Chondrocyte (in vitro differentiated cells): ENCODE measurements at places on chromosomes 4 and X. TPM values are rescaled to one million over a fixed set of nuclear protein-coding genes. Genes with fewer than 3 reads are reported as not detected.

GRCh38 chr4:187128976-187129375 lies 405.3 kb upstream of the FAT1 start:
- DNase-seq, result no peak

DNA sequence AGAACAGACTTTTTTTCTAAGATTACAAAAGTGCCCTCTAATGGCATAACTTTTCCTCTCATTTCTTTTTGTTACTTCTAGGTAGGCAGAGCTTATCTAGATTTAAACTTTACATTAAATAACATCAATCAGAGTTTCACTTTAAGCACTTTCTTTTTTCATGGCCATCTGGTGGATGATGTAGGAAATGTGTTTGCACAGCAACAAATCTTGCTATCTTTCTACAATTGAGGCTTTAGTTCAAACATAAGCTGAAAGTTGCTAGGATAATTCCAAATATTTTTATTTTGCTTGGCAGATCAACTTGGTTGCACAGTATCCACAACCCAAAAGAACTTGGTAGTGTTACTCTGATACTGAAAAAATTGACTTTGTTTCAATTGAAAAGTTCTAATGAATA lies 22.0 kb downstream of the NDNF start:
- no peak for DNase-seq

GRCh38 chr4:7677086-7677485 lies 242.4 kb upstream of the PSAPL1 start:
- peak; percentile 65 for DNase-seq

GRCh38 chr4:22573198-22573597 lies 57.3 kb upstream of the ADGRA3 start:
- no peak for DNase-seq

DNA sequence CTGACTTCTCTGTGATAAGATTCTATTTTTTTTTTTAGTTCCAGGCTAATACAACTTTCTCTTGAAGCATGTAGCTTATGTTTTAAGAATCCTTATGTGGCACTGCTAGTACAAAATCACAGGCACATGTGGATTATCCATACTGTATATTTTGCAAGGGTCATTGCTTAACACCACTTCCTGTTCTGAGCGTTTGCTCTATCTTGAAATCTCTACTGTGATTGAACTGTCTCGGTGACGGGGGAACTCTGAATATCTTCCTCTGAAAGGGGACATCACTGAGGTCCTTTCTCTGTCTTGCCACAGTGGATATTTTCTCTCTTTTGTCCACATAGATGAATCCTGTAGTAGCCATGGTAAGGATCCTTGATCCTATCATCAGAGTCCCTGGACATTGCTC lies 2.1 kb upstream of the WFS1 start:
- DNase-seq, result no peak

DNA sequence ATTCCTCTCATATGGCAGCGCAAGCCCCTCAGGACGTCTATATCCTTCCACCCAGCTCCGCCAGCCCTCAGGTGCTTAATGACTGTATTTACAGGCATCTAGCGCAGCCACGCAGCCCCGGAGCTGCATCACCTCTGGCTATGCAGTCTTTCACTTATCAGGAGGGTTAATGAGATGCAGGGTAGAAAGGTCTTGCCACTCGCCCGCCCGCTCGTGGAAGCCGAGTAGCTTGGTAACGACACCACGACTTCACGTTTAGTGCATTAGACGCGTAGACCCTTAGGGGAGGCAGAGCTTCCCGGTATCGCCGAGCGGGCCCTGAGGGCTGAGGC lies 1.5 kb upstream of the SLC16A2 start:
- no peak for DNase-seq

- no peak for DNase-seq
These were observed 23.9 kb downstream of the CXXC4 start for GRCh38 chr4:104470770-104471169.

GRCh38 chrX:38870361-38870895 lies 69.2 kb downstream of the MID1IP1 start:
- no peak for DNase-seq

- no peak for DNase-seq
These were observed 6.9 kb downstream of the MTMR1 start for GRCh38 chrX:150700107-150700506.

DNA sequence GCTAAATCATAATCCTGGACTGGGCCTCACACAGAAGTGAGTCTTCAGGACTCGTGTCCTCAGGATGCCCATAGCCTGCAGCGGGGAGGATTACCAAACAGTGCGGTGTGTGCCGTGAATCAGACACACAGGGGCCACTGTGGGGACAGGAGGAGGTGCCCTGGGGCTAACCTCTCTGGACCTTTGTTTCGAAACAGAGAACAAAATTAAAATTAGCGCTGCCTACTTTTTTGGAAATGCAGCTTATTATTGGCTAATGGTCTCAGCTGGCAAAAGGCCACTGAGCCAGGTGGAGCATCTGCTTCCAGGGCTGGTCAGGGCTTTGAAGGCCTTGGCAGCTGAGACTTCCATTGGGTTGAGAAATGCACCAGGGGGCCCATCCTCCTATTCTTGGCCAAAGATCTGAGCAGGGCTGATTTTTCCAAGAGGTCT lies 236.2 kb downstream of the EVC2 start:
- no peak for DNase-seq

GRCh38 chr4:142265536-142265935 lies 580.6 kb downstream of the INPP4B start:
- DNase-seq, result no peak

DNA sequence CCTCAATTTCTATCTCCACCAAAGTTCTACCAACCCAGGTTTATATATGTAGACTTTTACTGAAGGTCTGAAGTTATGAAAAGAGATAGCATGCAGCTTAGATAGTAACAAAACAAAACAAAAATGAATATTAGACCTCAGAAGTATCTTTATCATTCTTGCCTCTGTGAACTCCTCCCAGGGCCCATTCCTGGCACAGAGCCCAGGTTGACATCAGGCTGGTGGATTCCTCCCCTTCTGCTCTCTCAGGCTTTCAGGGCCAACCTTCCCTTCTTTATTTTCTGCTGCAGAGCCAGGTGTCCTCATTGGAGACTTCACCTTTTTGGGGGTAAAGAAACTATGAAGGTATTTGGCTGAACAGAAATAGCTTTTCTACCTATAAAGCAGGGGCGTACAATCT lies 112.8 kb upstream of the PITX2 start:
- DNase-seq, result no peak

DNA sequence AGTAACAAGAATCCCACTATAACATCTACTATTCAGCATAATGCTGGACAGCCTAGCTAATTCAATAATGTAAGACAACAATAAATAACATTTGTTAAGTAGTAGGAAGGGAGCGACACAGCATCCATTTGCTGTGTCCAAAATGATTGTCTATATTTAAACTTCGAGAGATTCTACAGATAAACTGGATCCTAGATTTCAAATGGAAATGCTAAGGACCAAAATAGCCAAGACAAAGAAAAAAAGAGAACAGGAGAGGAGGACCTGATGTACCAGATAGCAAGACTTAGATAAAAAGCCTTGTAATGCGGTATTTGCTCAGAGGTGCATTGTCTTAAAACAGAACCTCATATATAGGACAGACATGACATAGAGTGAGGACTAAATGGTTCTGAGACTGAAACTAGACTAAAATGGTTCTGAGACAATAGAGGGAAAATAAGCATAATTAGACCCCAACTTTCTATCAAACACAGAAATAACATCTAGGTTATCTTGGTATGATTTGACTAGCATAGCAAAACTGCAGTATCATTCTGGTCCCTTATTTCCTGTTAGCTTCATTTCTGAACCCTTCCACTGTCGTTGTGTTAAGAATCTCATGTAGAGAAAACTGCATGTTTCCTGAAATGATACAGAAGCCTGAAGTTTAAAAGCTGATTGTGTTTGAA lies 3.8 kb downstream of the HPGDS start:
- no peak for DNase-seq

- no peak for DNase-seq
These were observed 137.5 kb upstream of the ANXA3 start for GRCh38 chr4:78414116-78414515.

DNA sequence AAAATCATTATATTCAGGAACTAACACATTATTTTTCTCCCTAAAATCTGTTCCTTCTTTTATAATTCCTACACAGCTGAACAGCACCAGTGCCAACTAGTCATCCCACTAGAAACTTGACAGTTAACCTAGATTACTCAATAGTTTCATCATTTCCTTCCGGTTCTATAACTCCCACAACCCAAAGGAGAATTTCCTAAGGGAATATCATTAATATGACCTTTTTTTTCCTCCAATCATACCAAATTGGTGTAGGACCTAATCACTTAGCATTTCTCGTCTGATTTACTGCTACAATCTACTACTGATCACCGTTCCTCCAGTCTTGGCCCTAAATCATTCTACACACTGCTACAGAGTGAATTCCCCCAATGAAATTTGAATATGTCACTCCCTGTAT lies 45.9 kb downstream of the WDFY3 start:
- DNase-seq, result no peak

- no peak for DNase-seq
These were observed 16.8 kb upstream of the NAT8L start for GRCh38 chr4:2042204-2042946.

- no peak for DNase-seq
These were observed 294.1 kb downstream of the ARHGAP10 start for GRCh38 chr4:148025981-148026380.

DNA sequence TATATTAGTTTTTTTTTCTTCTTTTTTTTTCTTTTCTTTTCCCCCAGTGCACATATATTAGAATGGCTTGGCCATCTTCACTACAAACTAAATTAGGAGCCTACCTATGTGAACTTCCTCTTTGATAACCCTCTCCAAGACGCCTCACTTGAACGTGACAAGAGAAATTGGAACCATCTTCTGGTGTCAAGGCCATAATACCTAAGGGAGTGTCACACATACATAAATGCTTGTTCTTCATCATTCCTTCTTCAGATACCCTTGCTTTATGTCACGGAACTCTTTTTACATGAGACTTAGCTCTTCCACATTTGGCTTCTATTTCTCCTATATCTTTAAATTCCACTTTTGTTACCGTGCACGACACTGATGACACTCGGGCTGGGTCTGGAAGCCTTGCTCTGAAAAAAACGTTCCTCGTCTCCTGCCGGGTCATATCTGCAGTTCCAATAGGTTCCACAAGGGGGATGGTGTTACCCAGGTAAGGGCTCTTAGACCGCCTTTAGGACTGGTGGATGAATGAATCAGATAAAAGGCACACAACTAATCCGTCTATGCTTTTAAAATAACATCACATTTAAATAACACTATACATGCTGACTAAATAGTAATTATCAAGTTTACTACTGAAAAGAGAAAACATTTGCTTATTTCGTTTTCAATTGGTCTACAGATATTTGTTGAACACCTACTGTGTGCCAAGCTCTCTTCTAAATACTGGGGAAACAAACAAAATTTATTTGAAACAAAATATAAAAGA lies 19.9 kb downstream of the DGAT2L6 start:
- no peak for DNase-seq

- no peak for DNase-seq
These were observed 1118.1 kb upstream of the PABPC4L start for GRCh38 chr4:135319685-135320084.

- peak; percentile 4 for DNase-seq
These were observed 10.4 kb upstream of the PORCN start for GRCh38 chrX:48498374-48498809.

DNA sequence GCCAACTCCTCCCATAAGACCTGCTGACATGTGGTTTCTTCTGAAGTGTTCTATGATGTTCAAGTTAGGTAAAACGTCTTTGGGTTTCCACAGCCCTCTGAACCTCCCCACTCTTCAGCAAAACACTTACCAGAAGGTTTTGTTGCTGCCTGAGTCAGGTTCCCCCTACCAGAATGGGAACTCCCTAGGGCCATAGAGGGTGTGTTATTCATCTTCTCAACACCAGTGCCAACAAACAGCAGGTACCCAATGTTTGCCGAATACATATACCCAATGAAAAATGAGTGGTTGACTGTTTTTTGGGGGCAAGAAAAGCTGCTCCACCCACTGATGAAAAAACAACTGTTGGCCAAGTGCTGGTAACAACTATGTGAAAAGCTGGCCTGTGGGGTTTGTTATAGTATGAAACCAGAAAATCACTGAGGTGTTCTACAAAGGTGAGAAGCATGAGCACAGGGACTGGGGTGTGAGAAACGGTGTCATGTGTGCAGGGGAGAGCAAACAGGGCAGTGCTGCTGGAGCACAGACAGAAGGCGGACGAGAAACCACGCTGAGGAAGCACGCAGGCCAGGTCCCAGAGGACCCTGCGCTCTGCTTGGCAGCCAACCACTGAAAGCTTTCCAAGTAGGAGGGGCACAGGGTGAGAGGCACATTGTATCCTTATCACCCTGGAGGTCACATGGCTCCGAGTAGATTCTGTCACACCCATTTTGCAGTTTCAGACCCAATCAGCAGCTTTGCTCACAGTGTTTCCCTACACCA lies 28.8 kb downstream of the ATP8A1 start:
- DNase-seq, result no peak

DNA sequence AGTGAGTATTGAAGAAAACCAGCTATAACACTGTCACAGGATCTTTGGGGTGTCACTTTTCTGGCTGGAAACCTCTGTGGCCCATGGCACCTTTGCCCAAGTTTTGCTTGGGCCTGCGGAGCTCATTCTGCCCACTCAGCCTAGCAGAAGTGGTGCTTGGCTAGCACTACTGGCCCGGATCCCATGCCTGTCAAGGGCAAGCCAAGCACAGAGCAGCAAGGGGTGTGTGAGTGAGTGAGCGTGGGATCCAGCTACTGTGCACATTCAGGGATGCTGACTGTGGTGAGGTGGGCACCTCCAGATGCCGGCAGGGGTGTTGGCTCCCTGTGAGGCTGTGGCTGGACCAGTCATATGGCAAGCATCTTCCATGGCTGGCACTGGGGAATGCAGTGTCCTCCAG lies 55.4 kb upstream of the RASGEF1B start:
- DNase-seq, result no peak

GRCh38 chr4:113050371-113050755 lies 910 bp downstream of the ANK2 start:
- no peak for DNase-seq

The TLR2 gene
- total RNA-seq, result 1.0 to 1.9 TPM (median 1.7 TPM) in 3 replicates

The SCFD2 gene
- 10.7 to 30.5 TPM (median 10.8 TPM) in 3 replicates for total RNA-seq

The SSX4 gene
- total RNA-seq, result not detected in 3 replicates

The NKX6-1 gene
- 0.49 to 0.60 TPM in 2 of 3 replicates, not detected in the other for total RNA-seq

The HPRT1 gene
- total RNA-seq, result 17.3 to 22.4 TPM (median 17.4 TPM) in 3 replicates

The FAM13A gene
- 10.5 to 17.6 TPM (median 10.5 TPM) in 3 replicates for total RNA-seq

The CFAP47 gene
- not detected in 3 replicates for total RNA-seq

The LRIT3 gene
- 0.07 to 0.17 TPM in 2 of 3 replicates, not detected in the other for total RNA-seq

The CYLC1 gene
- not detected in 3 replicates for total RNA-seq

The LRPAP1 gene
- 135 to 142 TPM (median 142 TPM) in 3 replicates for total RNA-seq

The SLC10A4 gene
- total RNA-seq, result 0.18 TPM in 1 of 3 replicates, not detected in the others

The DLG3 gene
- 9.9 to 13.1 TPM (median 11.5 TPM) in 3 replicates for total RNA-seq

The ZAR1 gene
- not detected in 3 replicates for total RNA-seq

The PDLIM3 gene
- 14.3 to 68.5 TPM (median 63.0 TPM) in 3 replicates for total RNA-seq

The MAOB gene
- 0.36 to 3.2 TPM (median 2.9 TPM) in 3 replicates for total RNA-seq

The UGT2B17 gene
- total RNA-seq, result not detected in 3 replicates

The PABPC1L2B gene
- total RNA-seq, result not detected in 3 replicates

The PITX2 gene
- 0.64 to 1.0 TPM in 2 of 3 replicates, not detected in the other for total RNA-seq

The TSPAN6 gene
- total RNA-seq, result 17.8 to 23.0 TPM (median 18.6 TPM) in 3 replicates
